Activated naive CD4-positive, alpha-beta T cell (primary cell): ENCODE measurements at places on chromosomes 1 and 21.

DNA sequence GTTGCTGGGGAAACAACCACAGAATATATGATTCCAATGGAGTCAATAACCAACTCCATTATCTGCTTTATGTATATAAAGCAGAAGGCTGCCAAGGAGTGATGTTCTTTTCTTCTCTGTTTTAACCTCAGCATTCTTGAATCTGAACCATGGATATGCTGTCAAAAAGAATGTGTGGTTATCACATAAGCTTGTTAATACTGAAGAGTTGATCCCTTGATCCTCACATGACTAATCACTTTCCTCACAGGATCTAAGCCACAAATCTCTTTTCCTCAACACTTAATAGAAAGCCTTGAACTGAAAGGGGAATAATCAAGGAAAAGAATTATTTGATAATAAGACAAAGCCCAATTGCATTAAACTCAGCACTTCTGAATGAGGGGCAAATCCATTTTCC lies 271.3 kb upstream of the KIAA0040 start:
- DNase-seq = no peak

GRCh38 chr1:179295164-179295755 lies 1.7 kb downstream of the SOAT1 start:
- no peak for DNase-seq

DNA sequence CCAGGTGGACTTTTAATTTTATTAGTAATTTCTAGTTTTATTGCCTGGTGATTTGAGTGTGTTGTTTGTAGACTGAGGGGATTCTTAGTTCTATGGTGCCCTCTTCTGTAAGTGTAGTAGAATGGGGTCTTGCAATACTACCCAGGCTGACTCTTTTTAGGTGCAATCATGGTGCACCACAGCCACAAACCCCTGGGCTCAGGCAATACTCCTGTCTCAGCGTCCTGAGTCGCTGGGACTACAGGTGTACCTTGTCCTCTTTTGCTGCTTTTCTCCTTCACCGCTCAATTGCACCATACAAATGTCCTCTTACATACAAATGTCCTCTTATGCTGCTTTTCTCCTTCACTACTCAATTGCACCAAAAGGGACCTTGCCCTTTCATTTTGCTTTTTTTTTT lies 43.1 kb downstream of the SCP2 start:
- DNase-seq = no peak

DNA sequence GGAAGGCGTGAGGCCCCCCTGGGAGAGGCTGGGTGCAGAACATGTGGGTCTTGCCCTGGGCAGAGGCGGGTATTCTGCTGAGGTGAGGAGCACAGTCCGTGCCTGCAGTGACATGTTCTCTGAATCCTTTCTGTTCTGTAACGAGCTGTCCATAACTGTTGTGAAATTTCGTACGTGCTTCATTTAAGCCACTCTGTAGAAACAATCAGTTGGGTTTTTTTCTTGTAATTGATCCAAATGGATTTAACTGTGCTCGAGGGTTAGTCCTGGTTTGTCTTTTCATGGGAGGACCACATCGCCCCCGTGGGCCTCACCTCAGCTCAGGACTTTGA lies 45.4 kb upstream of the DIP2A start:
- DNase-seq = no peak

- no peak for DNase-seq
Measured at GRCh38 chr21:35257413-35257812, 208.3 kb upstream of the RUNX1 start.

GRCh38 chr1:24641646-24642151 lies 1.4 kb upstream of the SRRM1 start:
- DNase-seq = no peak
